ENCODE measurements at places on chromosomes 6 and 20.

DNA sequence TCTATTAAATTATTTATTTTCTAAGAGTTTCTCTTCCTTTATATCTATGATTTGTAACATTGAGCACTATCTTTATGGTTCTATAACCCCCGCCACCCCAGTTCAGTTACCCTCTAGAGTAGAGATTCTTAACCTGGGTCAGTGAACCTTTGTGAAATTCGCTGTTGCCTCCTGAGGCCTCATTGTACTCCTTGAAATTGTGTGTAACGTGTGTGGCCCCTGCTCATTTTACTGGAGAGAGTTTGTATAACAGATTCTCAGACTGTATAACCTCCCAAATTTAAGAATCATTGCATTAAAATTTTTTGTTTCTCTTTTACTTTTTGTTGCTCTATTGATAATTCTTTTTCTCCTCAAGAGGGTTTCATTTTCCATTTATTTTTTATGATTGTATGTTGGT is 65.3 kb downstream of the ADGRG6 start:
- DNase-seq: no peak

GRCh38 chr6:80302716-80303115 is 196.2 kb downstream of the BCKDHB start:
- DNase-seq: no peak

- DNase-seq: no peak
Observed at GRCh38 chr6:140535511-140535910, 1161.1 kb upstream of the CITED2 start.

DNA sequence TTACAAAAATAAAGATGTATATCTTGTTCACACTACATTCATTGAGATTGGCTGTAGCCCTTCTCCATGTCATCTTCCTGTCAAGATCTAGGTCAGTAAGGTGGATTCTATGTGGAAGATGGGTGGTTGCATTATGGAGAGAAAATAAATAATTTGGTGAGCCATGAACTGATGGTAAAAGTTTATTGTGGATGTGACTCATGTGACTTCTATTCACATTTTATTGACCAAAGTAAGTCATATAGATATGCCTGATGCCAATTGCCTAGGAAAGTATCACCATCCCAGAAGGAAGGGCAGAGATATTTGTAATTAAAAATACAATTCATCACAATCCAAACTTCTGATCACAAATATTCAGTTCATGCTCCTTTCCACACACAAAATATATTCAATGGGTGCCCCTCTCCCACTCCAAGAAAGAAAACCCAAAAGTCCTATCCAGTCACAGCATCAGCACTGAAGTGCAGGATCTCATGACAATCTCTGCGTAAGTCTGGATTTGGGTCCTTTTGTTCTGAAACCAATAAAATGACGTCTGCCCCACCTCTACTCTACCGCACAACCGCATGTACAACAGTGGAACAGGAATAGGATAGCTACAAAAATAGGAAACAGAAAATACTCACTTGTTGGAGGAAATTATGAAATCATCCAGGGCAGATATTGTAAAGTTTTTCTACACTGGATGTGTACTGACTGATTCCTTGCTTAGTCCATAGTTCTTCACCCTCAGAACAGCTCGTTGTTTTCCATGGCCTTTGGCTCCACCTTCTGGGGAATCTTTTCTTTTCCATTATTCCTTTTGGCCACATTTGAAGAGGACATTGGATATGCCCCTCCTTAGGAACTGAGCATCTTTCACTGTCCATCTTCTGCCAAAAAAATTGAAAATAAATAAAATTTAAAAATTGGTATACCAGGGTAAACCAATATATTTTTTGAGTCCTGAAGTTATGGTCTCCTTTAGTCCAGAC is 16.1 kb upstream of the SLC17A3 start:
- no peak for DNase-seq

GRCh38 chr6:2344319-2344905 is 99.0 kb upstream of the GMDS start:
- DNase-seq: no peak

- DNase-seq: peak; percentile 86
Observed at GRCh38 chr20:39081255-39081654, 119.1 kb downstream of the DHX35 start.

DNA sequence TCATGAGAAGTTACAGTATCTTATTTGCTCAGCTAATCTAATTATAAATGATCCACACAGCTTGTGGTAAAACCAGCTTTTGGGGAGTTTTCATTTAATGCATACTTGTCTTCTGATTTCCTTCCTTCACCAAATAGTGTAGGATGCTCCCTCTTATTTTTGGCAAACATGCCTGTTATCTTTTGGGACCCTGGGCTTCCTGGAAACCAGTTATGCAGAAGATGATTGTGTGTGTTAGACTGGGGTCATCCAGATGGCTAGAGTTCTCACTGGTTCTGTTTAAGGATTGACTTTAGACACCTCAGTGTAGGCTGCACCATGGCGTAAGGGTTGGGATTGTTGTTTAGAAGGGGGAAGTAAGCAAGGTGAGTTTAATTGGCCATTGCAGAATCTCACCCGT is 61.3 kb downstream of the PTPN1 start:
- DNase-seq: no peak

DNA sequence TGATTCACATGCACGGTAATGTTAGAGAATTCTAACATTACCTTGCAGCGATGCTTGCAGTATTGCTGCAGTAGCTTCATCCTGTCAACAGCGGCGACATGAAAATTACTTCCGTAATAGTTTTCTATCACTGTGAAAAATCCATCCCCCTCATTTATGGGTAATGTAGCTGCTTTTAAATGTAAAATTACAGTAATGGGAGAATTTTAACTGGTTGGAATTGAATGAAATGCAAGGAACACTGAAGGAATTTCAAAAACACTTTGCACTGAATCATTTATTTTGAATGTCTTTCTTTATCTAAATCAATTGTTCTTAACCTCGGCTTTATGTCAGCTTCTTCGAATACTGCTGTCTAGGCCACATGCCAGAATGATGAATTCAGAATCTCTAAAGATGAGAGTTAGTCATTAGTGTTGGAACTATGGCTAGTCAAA is 102.4 kb upstream of the HIVEP1 start:
- no peak for DNase-seq

DNA sequence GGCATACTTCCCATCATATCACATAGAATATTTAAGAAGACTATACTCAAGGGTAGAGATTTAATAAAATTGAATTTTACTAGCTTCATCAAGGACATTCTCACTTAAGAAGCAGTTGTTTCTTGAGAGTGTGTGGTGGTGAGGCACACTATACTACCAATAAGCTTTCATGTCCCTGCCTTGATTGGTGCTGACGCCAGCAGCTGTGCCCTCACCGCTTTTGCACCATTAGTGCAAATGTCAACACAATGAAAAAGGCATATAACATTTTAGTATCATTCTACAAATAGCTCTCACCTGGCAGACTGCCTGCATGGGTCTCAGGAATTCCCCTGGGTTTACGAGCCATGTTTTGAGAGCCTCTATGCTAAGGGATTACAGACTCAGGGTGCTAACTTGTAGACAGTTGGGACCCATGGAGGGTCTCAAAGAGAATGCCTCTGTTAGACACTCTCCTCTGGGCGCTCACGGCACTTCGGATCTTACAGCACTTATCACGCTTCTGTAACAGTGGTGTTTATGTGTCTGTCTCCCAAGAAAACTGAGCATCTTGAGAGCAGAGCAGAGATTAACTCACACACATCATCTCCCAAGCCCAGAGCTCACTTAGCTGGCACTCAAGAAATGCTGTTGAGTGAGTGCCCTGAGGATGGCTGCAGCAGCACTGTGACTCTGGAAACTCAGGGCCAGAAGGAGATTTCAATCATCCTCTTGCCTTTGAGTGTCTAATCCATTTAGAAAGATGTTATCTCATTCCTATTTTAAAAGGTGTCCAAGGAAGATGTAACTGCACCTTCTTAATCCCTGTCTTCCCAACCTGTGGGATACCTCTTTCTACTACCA is 143.3 kb upstream of the GPR6 start:
- no peak for DNase-seq

- no peak for DNase-seq
Observed at GRCh38 chr20:43820731-43821330, 93.8 kb upstream of the TOX2 start.

DNA sequence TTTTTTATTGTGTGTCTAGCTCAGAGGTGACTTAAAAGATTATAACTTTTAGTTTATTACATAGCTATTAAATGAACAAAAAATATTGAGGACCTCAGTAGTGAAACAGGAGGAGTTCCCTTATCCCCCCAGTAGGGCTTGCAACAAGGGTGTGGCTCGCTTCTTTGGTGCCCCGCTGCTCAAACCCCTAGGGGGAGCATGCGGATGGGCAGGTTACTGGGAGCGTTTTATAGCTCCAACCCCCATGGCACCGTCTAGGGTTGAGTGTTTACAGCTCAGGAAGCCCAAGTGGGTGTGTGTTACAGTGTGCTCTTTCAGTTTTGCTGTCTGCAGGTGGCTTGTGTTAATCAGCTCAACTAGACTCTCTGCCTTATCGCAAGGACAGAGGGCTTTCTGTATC is 1513.7 kb downstream of the GRIK2 start:
- no peak for DNase-seq

- DNase-seq: no peak
Observed at GRCh38 chr20:15854911-15855310, 718.3 kb downstream of the KIF16B start.

DNA sequence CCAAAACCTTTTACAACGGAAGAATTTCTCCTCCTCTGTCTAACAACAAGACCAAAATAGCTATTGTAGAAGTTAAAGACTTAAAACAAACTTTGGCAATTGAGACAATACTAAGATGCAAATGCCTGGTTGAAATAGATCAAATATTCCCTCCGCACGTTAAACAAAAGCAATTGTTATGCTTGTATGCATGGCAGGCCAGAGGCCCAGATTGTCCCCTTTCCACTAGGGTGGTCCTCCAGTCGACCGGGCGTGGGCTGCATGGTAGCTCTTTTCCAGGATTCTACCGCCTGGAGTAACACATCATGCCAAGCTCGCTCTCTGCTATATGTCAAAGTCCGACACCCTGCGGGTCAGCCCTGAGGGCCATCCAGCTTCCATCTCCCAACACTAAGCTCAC is 234.7 kb downstream of the RNGTT start:
- no peak for DNase-seq

GRCh38 chr6:149060985-149061760 is 256.3 kb upstream of the TAB2 start:
- no peak for DNase-seq

GRCh38 chr6:11482616-11483015 is 54.9 kb upstream of the TMEM170B start:
- no peak for DNase-seq

DNA sequence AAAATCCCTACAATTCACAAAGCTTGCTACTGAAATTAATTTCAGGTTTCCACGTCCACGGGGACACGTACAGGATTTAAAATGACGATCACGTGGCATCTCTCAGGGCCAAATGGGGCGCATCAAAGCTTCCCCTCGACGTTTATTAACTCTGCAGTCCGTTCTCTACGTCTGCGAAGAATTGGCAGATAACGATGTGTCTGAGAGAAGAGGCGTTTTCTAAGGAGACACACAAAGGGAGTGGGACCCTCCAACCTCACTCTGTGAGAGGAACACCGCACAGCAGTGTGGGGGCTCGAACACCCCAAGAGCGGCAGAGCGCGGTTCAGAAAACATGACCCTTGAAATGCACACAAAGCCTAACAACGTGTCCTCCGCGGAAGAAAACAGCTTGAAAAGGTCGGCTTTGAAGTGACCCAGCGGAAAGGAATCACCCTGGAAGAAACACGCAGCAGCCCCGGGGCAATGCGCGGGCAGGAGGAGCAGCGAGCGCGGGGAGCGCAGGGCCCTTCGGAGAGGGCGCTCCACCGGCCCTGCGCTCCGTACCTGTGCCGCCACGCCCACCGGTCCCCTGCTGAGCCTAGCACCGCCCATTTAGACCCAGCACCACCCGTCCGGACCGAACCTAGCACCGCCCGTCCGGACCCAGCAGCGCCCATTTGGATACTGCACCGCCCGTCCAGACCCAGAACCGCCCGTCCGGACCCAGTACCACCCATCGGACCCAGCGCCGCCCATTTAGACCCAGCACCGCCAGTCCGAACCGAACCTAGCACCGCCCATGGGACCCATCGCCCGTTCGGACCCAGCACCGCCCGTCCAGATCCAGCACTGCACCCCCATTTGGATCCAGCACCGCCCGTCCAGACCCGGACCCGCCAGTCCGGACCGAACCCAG is 1.1 kb upstream of the AFDN start:
- peak; percentile 22 for DNase-seq

- DNase-seq: peak; percentile 21
Observed at GRCh38 chr6:4008324-4009047, 70.5 kb downstream of the FAM217A start.

DNA sequence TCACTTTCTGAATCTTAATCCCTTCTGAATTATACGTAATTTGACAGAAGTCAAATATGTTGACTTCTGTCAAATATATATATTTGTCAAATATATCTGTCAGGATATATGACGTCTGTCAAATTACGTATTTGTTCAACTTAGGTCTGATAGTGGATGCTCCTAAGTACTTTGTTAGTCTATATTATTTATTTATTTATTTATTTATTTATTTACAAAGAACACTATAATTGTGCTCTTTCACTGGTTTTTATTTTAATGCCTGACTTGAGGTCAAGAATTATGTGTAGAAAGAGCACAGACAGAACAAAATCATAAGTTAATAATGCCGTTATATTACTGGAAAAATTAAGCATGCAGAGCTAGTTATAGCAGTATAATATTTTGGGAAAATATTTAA is 81.2 kb downstream of the UST start:
- DNase-seq: no peak

DNA sequence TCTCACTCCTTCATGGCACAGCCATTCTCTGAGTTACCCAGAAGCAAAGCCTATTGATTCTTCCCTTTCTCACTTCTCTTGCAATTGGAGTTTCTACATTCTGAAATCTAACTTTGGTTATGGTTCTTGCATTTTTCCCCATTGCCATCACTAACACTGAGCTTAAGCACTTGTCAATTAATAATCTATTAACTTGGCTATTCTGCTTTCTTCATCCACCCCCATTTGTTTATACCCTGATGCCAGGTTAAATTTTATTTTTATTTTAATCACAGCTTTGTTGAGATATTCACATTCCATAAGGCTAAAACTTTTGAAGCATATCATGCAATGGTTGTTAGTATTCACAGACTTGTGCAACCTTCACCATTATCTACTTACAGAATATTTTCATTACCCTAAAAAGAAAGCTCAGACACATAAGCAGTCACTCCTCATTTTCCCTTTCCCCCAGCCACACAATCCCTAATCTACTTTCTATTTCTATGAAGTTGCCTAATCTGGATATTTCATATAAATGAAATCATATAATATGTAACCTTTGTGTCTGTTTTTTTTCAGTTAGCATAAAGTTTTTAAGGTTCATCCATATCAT is 222.3 kb downstream of the UBE3D start:
- DNase-seq: no peak

DNA sequence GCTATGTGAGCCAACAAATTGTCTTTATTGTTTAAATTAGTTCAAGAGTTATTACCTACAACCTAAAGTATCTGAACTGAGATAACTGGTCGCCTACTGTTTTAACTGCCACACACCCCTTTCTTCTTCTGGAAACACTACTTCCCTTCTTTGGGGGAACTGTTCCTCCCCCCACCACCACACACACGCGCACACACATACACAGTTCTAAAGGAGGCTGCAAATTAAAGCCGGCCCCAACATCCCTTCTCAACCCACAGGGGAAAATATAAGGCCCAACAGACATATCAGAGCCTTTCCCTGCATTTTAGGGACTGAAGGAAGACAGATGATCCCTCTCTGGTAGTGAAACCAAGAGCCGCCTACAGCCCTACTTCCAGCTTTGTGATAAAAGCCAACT is 348.0 kb upstream of the JARID2 start:
- no peak for DNase-seq

- DNase-seq: no peak
Observed at GRCh38 chr20:2899243-2899642, 26.0 kb downstream of the PTPRA start.

GRCh38 chr20:64161356-64162238 is 2.7 kb upstream of the MYT1 start:
- DNase-seq: peak; percentile 18

Data from stimulated activated CD4-positive, alpha-beta T cell treated with anti-CD3 and anti-CD28 coated beads, Interleukin-4, amount 100 ng/mL, for 24 hours (primary cell).